Stimulated activated CD4-positive, alpha-beta T cell treated with anti-CD3 and anti-CD28 coated beads, Interleukin-4, amount 100 ng/mL, for 4 hours (primary cell): ENCODE measurements at places on chromosomes 6 and 20.
A peak's percentile ranks its signal among the peaks of the same experiment; 100 is the strongest.

GRCh38 chr6:44316481-44316880 is 3.3 kb upstream of the AARS2 start:
- DNase-seq = no peak

GRCh38 chr6:26249707-26249956 is 115.4 kb upstream of the BTN3A2 start:
- no peak for DNase-seq

GRCh38 chr6:149028767-149029405 is 282.1 kb downstream of the UST start:
- DNase-seq = peak; percentile 37

- DNase-seq = no peak
These were observed 158.0 kb downstream of the PHF3 start for GRCh38 chr6:63793465-63794137.

- no peak for DNase-seq
These were observed 186.9 kb downstream of the ZFP64 start for GRCh38 chr20:52004715-52005114.

- no peak for DNase-seq
These were observed 2.4 kb downstream of the COL11A2 start for GRCh38 chr6:33189625-33190448.

GRCh38 chr6:106799031-106799894 is 169.9 kb downstream of the QRSL1 start:
- no peak for DNase-seq

DNA sequence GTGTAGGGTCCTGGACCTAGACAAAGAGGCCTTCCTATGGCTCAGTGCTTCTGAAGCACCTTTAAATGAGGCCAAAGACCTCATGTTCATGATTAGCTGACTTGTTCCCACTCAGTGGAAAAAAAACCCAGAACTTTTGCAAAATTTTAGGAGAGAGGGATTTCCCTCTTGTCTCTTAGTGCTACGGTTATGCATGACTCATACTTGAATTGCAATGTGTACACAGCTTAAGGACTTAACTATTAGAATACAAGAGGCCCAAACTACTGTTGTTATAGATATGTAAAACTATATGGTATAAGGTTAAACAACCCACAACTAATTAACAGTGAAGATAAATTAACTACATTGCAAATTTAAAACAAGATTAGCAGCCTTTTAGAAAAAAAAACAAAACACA is 32.3 kb upstream of the HLA-A start:
- DNase-seq = no peak
